NCI-H460 (cell line): ENCODE measurements at places on chromosomes 4 and X.

DNA sequence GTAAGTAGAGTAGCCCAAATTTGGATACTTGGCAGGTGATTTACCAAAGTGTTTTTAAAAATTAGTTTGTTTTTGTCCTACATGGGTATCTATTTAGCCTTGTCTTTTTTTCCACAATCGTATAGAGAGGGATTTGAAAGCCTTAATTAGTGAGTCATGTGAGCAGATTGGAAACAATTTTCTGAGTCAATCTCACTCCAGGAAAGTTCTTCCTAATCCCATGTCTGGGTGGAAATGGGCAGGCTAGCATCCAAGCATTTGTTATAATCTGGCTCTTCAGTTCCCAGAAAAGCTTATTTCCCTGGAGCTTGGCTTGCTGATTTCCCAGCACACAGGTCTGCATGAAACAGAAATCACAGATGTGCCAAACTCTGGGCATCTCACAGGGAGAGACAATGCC lies 426.9 kb upstream of the BOD1L1 start:
- DNase-seq = no peak

GRCh38 chrX:56763556-56764152 lies 34.6 kb downstream of the NBDY start:
- no peak for DNase-seq

GRCh38 chrX:150775569-150776350 lies 82.6 kb downstream of the MTMR1 start:
- no peak for DNase-seq

DNA sequence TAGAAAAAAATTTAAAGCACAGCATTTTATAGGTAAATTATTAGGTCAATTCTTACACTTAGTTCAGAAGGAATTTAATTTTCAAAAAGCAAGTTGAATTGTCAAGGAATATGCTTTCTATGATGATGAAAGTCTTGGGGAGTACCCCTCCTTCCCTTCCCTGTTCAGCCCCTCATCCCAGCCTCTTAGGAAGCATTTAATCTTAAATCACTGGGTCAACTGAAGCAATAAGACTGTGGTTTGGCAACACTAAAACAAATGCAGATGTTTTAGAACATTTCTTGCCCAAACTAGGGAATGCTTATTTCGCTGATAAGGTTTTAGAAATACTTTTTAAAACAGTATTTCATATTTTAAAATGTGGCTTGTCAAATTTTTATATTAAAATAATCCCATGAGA lies 19.1 kb upstream of the ARSJ start:
- no peak for DNase-seq

DNA sequence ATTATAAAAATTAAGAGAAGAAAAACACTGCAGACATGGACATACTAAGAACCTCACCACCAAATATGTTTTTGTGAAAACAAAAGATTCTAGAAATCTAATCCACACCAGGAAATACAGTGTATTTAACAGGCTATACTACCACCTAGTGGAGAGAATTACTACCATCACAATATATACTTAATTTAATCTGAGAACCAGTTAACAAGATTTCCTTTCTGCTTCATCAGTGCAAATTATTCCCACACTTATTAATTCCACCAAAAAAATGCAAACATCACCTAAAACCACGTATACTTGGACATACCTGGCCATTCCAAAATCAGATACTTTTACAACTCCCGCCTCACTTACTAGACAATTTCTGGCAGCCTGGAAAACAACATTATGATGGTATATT lies 7.0 kb upstream of the TXK start:
- DNase-seq = peak; percentile 11

GRCh38 chr4:163553146-163553545 lies 58.7 kb downstream of the TMA16 start:
- DNase-seq = no peak

GRCh38 chr4:38664706-38665401 lies 855 bp downstream of the KLF3 start:
- peak; percentile 36 for DNase-seq

DNA sequence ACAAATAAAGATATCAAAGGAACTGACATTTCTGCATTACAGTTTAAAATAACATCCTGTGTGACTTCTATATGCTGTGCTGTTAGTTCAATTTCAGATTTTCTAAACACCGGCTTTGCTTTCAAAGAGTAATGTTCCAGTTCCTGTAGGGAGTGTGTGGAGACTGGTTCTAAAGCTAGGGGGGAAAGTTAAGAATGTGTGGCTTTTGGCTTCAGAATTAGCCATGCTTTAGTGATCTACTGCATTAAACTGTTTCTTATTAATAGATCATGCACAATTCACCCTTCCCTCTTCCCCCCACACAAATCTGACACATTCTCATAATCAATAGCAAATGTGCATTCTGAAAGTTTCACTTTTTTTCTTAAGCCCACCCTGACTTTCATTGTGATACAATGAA lies 32.0 kb upstream of the DKK2 start:
- DNase-seq = no peak

GRCh38 chrX:13254076-13254785 lies 65.6 kb downstream of the ATXN3L start:
- peak; percentile 3 for DNase-seq

- no peak for DNase-seq
These were observed 153.7 kb downstream of the PPP4R3C start for GRCh38 chrX:27309406-27309805.

- no peak for DNase-seq
These were observed 217.7 kb upstream of the PSAPL1 start for GRCh38 chr4:7652451-7652881.

DNA sequence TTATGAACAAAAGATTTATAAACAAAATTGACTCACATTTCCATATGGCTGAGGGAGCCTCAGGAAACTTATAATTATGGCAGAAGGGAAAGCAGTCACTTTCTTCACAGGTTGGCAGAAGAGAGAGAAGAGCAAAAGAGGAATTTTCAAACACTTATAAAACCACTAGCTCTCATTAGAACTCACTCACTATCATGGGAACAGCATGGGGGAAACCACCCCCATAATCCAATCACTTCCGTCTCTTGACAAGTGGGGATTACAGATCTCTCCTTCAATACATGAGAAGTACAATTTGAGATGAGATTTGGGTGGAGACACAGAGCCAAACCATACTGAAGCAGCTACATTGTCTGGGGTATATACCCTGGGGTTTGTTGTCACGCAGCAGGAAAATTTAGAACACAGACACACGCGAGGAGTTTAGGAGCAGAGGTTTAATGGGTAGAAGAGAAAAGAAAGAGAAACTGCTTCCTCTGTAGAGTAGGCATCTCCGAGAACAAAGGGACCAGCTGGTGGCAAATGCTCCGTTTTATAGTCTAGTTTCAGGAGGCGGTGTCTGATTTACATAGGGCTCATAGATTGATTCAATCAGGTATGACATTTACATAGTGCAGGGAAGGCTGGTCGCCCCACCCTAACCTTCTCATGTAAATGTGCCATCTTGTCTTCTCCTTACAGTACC lies 2277.7 kb upstream of the AGA start:
- no peak for DNase-seq

DNA sequence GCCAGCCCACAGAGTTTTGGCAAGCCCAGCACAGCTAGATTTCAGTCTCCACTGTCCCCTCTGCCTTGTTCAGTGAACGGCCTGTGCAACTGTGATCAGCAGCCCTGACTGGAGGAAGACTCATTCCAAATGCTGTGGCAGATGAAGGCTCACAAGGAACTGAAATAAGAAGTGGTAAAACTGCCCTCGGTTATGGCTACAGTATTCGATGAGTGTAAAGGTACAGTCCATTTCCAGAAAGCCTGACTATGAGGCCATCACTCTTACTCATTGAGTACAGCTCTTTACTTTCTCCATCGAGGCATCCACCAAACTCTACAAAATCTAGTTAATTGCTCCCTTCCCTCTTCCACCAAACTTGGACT lies 69.1 kb downstream of the RHOH start:
- DNase-seq = no peak

- no peak for DNase-seq
These were observed 160.0 kb downstream of the SMIM20 start for GRCh38 chr4:26073886-26074560.

DNA sequence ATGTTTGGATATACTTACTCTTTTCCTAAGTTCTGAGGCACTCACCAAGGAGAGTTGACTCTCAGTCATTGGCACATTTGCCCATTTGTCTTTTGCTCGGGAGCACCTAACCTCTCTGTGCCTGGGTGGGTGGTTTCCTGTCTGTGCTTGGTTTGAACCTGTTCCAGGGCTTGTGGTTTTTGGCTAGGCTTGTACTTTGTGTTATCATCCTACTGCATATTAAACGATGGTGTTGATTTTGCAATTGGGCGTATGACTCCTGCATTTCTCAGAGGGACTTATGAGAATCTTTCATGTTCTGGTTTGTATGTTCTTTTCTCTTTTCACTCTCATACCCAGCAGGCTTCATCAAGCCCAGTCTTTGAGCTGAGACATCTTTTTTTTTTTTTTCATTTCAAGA lies 161.7 kb downstream of the BTC start:
- DNase-seq = peak; percentile 64

DNA sequence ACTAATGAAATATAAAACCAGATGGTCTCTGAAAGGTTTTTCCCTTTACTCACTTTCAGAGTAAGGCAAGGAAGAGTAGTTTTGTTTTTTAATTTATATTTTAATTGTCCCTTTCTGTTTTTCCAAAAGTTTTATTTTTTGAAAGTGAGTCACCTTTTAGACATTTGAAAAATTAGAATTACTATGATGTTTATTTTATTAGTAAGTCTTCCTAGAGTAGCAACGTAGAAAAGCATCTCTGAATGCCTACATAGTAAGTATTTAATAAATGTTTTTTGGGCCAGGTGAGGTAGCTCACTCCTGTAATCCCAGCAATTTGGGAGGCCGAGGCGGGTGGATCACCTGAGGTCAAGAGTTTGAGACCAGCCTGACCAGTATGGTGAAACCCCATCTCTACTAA lies 51.1 kb downstream of the TET2 start:
- DNase-seq = no peak

- DNase-seq = peak; percentile 90
These were observed 10.2 kb upstream of the CRLF2 start for GRCh38 chrX:1222531-1223241.

DNA sequence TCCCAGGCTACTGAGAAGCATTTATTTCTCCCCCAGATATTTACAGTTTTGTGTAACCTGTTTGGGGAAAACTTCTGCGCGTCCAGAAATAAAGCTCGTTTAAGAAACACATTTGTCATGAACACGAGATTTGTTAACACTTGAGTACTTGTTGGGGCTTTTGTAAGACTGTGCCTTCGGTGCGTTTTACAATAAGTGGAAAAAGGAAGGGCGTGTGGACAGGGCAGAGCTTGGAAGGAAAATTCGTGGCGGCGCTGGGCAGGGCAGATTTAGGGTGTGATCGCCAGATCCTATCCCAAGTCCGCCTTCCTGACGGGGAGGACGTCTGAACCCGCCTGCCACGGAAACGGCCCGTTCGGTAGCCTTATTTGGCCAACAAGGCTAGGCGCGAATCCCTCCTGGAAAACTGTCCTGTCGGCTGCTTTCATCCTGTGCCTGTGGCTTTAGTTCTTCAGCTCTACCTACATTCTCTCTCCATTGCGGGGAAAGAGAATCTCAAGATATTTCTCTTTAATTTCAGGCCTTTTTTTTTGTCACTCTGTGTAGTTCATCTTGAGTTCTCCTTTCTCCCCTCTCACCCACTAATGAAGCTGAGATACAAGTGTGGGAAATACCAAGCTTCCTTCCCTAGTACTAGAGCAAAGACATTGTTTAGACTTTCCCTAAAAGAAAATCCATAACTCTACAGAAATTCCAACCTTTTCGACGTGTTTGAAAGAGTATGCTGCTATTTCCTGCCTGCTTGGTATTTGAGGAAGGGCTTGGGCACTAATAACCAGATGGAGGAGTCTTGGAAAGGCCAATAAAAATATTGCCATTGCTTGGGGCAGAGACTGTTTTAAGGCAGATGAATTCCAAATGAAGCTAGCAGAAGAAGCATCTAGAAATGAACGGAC lies 982 bp downstream of the PDLIM5 start:
- peak; percentile 63 for DNase-seq
